ENCODE measurements at places on chromosomes 5 and 9. TPM values are rescaled to one million over a fixed set of nuclear protein-coding genes. Genes with fewer than 3 reads are reported as not detected.

DNA sequence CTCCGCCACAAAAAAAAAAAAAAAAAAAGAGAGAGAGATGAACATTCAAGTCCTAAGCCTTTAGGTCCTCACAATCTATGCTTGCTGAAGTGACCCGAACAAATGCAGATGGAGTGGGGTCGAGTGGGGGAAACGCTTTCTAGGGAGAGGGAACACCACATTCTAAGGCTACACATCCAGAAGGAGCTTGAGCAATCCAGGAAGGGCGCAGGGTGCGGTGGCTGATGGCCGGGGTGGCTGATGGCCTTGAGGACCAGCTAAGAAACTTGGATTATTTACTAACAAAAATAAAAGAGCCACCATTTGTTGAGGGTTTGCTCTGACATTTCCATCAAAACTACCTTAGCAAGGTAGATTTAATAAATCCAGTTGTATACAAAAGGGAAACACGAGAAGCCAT, 764 bp upstream of the BNIP1 start:
- DNase-seq: peak; percentile 67

- peak; percentile 5 for DNase-seq
These were observed 18.6 kb downstream of the B4GALT1 start for GRCh38 chr9:33148367-33149014.

- DNase-seq: no peak
These were observed 31.5 kb downstream of the OLFML2A start for GRCh38 chr9:124808246-124808956.

DNA sequence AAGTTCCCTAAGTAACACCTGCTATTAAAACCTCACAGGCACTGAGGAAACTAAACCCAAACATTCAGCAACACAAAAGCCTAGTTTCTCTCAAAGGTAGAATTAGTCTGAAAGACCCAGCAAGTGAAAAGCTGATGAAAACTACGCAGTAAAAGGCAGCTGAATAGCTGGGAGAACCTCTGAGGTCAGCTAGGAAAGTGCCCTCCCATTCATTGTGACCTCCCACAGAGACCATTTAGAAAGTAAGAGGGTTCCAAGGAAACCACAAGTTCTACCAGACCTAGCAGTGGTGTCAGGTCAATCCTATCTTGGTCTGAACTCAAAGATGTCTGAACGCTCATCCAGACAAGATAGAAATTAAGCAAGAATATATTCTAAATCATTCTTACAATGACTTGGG, 144.7 kb downstream of the SSBP2 start:
- DNase-seq: no peak

Gene SV2C
- not detected for total RNA-seq

Gene PDZD2
- total RNA-seq: 70.7 TPM

DNA sequence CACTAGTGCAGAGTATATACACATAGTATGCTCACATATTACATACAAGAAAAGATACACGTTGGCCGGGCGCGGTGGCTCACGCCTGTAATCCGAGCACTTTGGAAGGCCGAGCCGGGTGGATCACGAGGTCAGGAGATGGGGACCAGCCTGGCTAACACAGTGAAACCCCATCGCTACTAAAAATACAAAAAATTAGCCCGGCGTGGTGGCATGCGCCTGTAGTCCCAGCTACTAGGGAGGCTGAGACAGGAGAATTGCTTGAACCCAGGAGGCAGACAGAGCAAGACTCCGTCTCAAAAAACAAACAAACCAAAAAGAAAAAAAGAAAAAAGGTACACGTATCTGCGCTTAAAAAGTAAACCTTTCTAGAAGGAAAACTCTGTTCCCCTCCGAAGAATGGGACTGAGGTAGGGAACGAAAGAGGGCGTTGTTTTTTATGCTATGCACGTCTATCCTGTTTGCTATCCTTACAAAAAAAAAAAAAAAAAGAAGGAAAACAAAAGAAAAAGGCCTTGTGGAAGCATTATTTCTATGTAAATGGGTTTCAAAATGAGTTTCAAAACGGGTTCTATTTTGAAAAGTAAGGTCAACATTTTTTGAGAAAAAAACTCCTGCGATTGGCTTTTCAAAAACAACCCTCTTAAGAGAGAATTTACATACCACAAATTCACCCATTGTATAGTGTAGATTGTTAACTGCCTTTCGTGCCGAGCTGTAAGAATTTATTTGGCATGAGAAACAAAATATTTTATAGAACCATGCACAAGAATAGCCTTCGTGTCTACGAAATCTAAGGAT, 1.2 kb downstream of the AK3 start:
- DNase-seq: peak; percentile 47

- DNase-seq: no peak
These were observed 243.4 kb downstream of the SYK start for GRCh38 chr9:91045041-91045440.

DNA sequence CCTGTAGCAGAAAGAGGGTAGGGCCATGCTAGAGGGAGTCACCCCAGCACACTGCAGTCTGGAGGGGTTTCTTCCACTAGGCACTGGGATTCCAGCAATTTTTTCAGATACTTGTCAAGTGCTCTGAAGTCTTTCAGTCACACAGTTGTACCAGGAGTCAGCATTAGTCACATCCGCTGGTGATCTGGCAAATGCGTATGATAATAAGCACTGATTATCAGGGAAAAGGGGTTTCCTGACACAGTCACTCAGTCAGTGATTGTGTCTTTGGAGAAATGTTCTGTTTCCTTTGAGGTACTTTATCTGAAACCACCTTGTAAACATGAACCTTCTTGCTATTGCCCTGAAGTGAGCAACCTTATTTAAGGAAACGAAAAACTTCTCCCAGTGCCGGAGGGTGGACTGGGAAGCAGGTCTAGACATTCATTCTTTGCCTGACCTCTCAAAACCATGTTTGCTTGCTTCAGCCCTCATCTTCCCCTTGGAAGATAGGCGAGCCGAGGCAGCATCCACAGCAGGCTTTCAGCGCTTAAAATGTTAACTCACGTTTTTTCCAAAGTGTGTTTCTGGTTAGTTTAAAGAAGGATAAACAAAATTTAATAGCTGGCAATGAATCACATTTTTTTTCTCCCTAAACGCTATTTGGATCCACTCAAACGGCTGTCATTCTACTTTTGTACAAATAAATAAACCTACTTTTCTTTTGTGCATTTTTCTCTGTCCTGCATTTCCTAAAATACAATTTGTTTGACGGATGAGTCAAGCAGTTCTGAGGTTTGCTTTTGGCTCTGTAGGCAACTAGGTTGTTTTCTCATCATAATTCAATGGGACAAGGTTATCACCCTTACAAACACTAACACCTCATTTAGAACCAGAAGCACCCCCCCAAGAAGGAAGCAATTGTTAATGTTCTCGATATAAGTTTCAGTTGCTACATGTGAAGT, 77.7 kb downstream of the FOXD1 start:
- no peak for DNase-seq

DNA sequence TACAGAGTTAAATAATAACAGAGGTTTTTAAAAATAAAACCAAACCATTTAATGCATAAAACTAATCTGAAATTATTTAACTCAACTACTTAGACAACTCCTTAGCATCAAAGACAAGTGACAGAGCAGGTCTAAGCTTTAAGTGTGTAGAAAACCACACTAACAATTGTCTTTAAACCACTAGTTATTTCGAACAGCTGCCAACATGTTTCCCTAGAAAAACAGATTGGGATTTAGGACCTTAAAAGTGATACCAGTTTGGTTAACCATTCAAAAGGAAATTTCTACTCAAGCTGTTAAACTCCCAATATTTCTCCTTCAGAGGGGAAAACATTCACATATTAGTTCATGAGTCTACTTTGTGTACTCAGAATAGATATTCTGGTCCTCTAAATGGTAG, 208.7 kb downstream of the BNC2 start:
- no peak for DNase-seq

All from upper lobe of left lung (tissue), 6 donors.